Esophagus (tissue), 2 donors: ENCODE measurements at places on chromosomes 2 and 18. TPM values are rescaled to one million over a fixed set of nuclear protein-coding genes. Genes with fewer than 3 reads are reported as not detected.

Gene GPBAR1
- polyA plus RNA-seq: 0.45 TPM

Gene NEU2
- not detected for polyA plus RNA-seq

Gene DSG4
- not detected for polyA plus RNA-seq

Gene TMEM37
- polyA plus RNA-seq: 4.0 TPM

Gene AGXT
- polyA plus RNA-seq: not detected

Gene CABLES1
- 3.8 TPM for polyA plus RNA-seq

Gene MAB21L4
- polyA plus RNA-seq: 181 TPM

Gene LRATD1
- 23.1 TPM for polyA plus RNA-seq
